Smooth muscle cell of the pulmonary artery (primary cell): ENCODE measurements at places on chromosomes 12 and 14. TPM values are rescaled to one million over a fixed set of nuclear protein-coding genes. Genes with fewer than 3 reads are reported as not detected.

RNF10 gene
- 189 and 197 TPM in 2 replicates for total RNA-seq

TMEM132C gene
- 0.07 TPM in 1 of 2 replicates, not detected in the other for total RNA-seq

RDH16 gene
- 0.13 and 0.17 TPM in 2 replicates for total RNA-seq

SERPINA5 gene
- 0.03 and 0.33 TPM in 2 replicates for total RNA-seq

SIX6 gene
- not detected in 2 replicates for total RNA-seq

COCH gene
- 0.46 TPM in 1 of 2 replicates, not detected in the other for total RNA-seq

PRKD1 gene
- 15.4 and 40.5 TPM in 2 replicates for total RNA-seq

METTL25 gene
- 9.3 TPM in 2 replicates for total RNA-seq

GYS2 gene
- 0.03 TPM in 1 of 2 replicates, not detected in the other for total RNA-seq

AVPR1A gene
- 1.9 TPM in 1 of 2 replicates, not detected in the other for total RNA-seq

RD3L gene
- not detected in 2 replicates for total RNA-seq

ANKS1B gene
- total RNA-seq: 1.9 and 6.1 TPM in 2 replicates

FGD4 gene
- 12.3 and 28.5 TPM in 2 replicates for total RNA-seq

PMEL gene
- total RNA-seq: 0.65 and 0.76 TPM in 2 replicates

A2ML1 gene
- total RNA-seq: 0.07 TPM in 1 of 2 replicates, not detected in the other
